ENCODE measurements at places on chromosomes 13 and 19.

DNA sequence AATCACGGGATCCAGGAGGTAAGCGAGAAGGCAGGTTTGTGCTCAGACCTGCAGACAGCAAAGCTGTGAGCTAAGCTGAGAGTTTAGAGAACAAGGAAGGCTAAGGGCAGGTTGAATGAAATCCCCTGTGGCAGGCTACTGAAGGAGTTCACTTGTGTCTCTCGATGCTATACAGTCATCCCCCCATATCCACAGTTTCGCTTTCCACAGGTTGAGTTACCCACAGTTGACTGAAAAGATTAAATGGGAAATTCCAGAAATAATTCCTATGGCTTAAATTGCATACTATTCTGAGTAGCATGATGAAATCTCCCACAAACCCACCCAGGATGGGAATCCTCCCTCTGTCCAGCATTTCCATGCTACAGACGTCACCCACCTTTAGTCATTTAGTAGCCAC is 49.6 kb downstream of the ABCC4 start:
- DNase-seq = peak; percentile 28

- DNase-seq = no peak
Measured at GRCh38 chr19:6677883-6678689, 8.1 kb upstream of the TNFSF14 start.

- DNase-seq = no peak
Measured at GRCh38 chr13:76336889-76337844, 549.0 kb downstream of the KCTD12 start.

- DNase-seq = no peak
Measured at GRCh38 chr13:78787190-78787589, 128.2 kb upstream of the OBI1 start.

- peak; percentile 92 for DNase-seq
Measured at GRCh38 chr13:31477961-31478360, 261.4 kb upstream of the RXFP2 start.

DNA sequence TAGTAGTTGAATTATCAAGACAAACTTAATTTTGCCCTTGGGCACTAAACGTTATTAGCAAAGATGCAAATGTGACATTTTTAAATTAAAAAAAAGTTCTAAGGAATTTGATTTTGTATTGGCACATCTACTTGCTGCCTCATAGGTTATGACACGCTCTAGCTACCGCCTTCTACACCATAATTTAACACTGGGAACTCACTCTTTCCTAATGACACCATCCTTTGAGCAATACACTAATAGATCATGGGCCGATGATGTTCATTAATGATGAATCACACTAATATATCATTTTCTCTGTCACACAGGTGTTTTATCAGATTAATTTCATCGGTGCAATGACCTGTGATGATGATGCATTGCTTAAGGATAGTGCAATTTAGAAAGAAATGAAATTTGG is 528.8 kb upstream of the PCDH9 start:
- no peak for DNase-seq

DNA sequence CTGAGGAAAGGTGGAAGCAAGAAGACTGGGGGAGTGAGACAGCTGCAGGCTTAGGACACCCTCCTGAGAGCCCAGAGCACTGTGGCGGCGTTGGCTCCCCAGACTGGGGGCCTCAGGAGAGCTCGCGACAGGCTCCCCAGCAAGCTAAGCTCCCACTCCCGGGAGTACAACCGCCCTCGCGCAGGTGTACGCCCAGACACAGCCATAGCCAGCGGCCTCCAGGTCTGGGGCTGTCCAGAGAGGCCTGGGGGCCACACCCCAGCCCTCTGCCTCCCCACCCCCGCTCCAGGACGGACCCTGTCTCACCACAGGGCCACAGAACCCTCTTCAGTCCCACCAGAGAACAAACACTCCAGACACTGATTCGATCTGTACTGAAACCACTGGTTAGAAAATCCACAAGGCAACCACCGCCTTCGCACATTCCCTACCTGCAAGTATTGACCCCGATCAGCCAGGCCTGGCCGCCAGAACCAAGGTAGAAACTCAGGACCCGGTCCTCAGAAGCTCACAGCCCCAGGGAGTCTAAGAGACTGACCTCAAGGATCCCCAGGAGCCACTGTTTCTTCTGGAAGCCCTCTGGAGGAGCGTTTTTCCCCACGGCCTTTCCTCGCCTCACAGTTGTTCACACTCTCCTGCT is 16.3 kb downstream of the ZIC5 start:
- DNase-seq = no peak

DNA sequence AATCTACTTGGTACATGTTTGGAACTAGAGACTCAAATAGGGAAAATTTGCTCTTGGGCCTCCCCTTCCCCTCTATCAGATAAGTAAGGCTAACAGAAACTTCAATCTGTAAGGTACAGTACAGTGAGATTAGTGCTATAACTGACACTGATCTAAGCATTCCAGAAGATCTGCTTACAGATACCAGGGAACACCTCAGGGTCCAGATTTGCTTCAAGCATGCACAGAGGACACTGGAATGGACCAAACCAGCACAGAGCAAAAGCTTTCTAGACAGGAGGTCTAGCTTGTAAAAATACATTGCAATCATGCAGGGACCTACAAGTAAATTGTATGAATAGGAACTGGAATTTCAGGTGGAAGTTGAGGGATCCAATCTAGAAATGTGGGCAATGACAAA is 16.4 kb downstream of the DIAPH3 start:
- no peak for DNase-seq

- DNase-seq = no peak
Measured at GRCh38 chr19:11420429-11421370, 1.6 kb upstream of the RGL3 start.
